ENCODE measurements at places on chromosomes 16 and 17.

DNA sequence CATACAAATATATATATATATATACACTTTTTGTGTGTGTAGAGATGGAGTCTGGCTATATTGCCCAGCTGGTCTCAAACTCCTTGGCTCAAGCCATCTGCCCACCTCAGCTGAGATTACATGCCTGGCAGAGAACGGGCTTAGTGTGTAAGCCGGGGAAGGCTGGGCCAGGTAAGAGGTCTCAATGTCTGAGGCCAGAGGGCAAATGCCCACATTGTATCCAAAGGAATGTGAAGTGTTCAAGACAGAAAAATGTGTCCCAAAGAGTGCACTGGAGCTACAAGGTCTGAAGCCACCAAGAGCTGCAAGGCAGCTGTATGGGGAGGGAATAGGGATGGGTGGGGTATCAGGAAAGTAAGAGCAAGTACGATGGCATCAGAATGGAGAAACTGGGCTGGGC lies 8.8 kb downstream of the CD2BP2 start:
- no peak for DNase-seq

- no peak for DNase-seq
Observed at GRCh38 chr17:50699410-50699809, 8.3 kb downstream of the ANKRD40 start.

DNA sequence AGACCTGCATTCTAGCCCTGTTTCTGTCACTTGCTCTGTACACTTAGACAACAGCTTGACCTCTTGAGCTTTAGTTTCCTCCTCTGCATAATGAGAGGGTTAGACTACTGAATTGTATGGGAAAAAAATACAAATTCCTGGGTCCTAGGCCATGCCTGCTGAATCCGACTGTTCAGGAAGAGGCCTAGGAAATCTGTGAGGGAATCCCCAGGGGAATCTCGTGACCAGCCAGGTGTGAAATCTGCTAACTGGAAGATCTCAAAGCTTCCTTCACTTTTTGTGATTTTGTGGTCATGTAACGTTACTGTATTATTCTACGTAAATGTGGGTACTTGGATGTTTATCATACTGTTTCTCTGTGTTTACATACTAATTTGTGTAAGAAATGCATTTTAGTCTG lies 58.2 kb downstream of the CYLD start:
- DNase-seq, result no peak

- no peak for DNase-seq
Observed at GRCh38 chr17:65220732-65221131, 83.6 kb downstream of the RGS9 start.

DNA sequence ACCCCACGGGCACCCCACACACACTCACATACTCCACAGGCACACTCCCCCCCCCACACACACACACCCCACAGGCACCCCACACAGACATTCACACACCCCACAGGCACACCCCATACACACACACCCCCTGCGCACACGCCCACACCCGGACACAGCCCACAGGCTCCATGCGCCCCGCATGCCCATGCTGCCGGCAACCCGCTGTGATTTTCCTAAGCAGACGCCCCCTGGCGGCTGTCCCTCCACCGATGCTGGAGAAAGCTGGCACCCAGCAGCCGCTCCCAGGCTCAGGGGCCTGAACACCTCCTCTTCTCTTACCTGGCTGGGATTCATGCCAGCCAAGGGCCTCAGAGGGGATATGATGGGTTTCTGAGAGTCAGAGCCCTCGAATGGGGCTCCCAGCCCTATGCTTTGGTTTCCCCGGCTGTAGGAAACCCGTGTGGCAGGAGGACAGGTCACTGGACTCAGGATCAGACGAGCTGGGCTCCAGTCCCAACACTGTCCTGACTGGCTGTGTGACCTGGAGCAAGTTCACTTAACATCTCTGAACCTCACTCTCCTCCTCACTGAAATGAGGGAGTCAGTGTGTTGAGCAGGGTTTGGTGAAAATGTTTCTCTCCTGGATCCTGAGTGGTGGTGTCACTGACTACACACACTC lies 19.6 kb upstream of the TNFRSF13B start:
- DNase-seq, result peak; percentile 89

DNA sequence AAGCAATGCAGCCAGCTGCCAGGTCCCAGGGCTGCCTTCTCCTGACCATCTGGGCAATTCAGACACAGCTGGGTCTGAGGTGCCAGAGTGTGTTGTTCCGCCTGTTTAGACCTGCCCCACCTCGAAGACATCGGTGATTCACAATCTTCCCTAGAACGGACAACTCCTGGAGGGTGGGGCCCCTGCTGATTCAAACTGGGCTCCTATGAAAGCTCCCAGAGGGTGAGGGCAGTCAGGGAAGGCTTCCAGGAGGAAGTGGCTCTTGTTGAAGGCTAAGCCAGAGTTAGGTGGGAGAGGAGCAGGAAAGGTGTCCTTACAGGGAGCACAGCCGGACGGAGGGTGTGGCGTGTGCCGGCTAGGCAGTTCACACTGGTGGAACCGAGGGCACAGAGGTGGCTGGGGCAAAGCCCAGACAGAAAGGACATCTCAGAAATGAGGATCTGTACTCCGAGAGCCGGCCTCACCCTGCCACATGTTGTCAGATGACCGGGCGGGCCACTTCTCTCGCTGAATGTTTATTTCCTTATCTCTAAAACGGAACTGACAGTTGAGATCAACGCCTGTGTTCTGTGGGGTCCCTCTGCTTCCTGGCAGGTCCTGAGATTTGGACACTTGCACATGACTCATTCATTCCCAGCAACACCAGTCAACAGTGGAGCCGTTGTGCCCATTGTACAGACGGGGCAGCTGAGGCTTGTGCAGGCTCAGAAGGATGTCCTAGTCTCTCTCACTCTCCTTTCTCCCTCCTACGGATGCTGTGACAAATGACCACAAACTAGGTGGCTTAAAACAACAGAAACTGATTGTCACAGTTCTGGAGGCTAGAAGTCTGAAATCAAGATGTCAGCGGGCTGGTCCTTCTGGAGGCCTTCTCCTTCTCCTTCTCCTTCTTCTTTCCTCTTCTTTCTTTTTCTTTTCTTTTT lies 26.9 kb upstream of the LITAF start:
- DNase-seq, result no peak

GRCh38 chr17:76537578-76538280 lies at the start of gene CYGB:
Gene CYGB (minus strand): TSS chr17:76537709. CDS start chr17:76537542, 167 bp downstream.
- DNase-seq, result no peak

DNA sequence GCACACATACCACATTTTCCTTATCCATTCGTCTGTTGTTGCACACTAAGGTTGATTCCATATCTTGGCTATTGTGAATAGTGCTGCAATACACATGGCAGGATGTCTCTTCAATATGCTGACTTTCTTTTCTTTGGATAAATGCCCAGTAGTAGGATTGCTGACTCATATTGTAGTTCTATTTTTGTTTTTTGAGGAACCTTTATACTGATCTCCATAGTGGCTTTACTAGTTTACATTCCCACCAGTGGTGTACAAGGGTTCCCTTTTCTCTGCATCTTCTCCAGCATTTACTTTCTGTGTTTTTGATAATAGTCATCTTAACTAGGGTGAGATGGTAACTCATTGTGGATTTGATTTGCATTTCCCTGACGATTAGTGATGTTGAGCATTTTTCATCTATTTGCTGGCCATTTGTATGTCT lies 118.1 kb downstream of the STXBP4 start:
- DNase-seq, result no peak

DNA sequence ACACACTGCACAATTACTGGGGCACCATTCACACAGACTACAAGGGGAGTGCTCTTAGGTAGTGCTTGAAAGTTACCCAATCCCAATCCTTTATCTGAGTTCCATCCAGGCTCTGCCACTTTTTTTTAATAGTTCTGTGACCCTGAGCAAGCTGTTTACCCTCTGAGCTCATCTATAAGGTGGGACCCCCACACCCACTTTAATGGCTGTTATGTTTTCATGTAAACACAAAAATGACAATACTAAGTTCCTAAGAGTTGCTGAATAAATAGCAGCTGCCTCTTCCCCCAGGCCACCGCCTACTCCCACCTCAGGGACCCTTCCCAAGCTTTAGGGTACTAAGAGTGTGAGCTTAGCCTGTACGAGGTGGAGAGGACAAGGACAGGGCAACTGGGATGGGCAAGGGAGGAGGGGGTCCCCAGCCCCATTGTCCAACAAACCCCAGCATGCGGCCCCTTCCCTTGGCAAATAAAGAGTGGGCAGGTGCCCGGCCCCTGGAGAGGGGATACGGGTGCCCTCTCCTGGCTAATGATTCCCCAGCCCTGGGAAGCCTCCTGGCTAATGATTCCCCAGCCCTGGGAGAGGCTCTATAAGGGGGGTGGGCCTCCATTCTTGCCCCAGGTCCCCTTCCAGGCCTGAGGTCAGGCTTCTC lies 14.6 kb downstream of the SLC13A2 start:
- DNase-seq, result no peak

DNA sequence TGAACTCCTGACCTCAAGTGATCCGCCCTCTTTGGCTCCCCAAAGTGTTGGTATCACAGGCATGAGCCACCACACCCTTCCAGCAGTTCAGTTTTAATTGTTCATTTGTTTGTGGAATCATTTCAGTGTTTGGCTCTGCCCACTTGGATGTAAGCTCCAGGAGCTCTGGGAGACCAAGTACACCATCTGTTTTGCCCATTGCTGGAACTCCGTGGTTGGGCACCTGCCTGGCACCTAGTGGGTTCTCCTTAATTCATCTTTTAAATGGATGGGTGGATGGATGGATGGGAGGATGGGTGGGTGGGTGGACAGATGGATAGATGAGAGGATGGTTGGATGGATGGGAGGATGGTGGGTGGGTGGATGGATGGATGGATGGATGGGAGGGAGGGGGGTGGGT lies 953 bp upstream of the NECAB2 start:
- no peak for DNase-seq

GRCh38 chr16:55015181-55015913 lies 84.7 kb downstream of the IRX5 start:
- no peak for DNase-seq

DNA sequence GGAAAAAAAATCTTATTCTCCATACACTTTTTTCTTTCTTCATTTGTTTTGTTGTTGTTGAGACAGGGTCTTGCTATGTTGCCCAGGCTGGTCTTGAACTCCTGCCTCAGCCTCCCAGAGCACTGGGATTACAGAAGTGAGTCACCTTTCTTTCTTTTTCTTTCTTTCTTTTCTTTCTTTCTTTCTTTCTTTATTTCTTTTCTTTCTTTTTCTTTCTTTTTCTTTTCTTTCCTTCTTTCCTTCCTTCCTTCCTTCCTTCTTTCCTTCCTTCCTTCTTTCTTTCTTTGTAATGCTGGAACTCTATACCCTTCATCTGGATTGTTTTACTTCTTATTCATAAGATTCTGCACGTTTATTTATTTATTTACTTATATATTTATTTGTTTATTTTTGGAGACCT lies 94.5 kb upstream of the TNRC6A start:
- DNase-seq, result no peak

GRCh38 chr16:53094013-53094630 lies 39.3 kb downstream of the CHD9 start:
- no peak for DNase-seq

GRCh38 chr17:72053036-72053435 lies 67.8 kb upstream of the SOX9 start:
- DNase-seq, result no peak

GRCh38 chr17:28333083-28333746 lies 2.1 kb downstream of the IFT20 start:
- no peak for DNase-seq

DNA sequence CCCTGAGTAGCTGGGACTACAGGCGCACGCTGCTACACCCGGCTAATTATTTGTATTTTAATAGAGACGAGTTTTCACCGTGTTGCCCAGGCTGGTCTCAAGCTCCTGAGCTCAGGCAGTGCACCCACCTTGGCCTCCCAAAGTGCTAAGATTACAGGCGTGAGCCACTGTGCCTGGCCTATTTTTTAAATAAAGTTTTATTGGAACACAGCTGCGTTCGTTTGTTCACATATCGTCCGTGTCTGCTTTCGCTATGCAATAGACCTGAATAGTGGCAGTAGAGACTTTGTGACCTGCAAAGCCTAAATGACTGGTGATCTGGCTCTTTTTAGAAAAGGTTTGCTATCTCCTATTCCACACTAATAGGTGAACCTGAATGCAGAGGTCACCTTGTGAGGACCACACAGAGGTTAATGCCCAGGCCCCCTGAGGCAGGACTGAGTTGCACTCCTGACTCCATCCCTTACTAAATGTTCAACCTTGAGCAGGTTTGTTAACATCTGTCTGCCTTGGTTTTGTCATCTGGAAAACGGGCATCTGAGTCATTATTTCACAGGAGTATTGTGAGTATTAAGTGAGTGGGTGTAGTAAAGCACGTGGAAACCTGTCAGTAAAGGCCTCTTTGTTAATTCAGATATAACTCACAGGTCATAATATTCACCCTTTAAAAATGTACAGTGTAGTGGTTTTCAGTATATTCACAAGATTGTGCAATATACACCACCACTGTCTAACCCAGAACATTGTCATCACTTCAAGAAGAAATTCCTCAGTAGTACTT lies 157.5 kb upstream of the CACNG5 start:
- no peak for DNase-seq

GRCh38 chr16:72066747-72067146 lies 3.7 kb downstream of the HPR start:
- DNase-seq, result no peak

- no peak for DNase-seq
Observed at GRCh38 chr16:50607051-50607431, 58.8 kb downstream of the NKD1 start.

- DNase-seq, result no peak
Observed at GRCh38 chr16:84662471-84662870, 14.2 kb downstream of the KLHL36 start.

- no peak for DNase-seq
Observed at GRCh38 chr17:80415626-80416137, 715 bp downstream of the ENDOV start.

DNA sequence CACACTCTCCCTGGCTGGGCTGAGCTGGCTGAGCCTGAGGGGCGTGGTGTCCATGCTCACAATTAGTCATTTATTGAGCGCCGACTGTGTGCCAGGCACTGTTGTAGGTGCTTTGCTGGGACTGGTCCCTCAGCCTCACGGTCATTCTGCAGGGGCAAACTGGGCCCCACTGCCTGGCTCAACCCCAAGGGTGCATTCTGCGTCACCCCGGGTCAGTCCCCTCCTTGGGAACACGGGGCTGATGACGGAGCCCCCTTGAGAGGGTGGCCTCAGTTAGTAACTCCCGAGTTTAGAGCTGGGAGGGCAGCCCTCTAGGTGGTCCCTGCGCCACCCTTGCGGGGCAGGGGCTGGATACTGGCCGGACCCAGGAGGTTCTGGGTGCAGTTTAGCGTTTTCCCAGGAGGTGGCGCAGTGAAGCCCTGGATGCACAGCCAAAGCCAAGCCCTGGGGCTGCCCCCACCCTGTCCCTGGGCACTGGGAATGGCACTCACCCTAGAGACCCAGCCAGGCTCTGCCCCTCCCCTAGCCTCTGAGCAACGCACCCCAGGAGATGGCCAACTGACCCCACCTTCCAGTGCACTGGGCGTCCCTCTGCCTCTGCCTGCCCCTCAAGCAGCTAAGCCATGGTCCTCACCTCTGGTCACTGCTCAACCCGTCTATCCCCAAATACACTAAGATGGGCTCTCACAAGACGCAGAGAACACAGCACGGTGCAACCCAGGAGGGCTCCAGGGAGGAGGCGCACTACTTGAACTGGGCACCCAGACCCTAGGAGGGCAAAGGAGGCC lies 243.2 kb upstream of the GSE1 start:
- peak; percentile 85 for DNase-seq
